Thyroid gland (tissue), 4 donors: ENCODE measurements at places on chromosomes 2 and 18.

GRCh38 chr2:170836027-170836426 lies 19.3 kb downstream of the GAD1 start:
- no peak for DNase-seq

GRCh38 chr2:30113617-30114293 lies 33.1 kb upstream of the YPEL5 start:
- no peak for DNase-seq

DNA sequence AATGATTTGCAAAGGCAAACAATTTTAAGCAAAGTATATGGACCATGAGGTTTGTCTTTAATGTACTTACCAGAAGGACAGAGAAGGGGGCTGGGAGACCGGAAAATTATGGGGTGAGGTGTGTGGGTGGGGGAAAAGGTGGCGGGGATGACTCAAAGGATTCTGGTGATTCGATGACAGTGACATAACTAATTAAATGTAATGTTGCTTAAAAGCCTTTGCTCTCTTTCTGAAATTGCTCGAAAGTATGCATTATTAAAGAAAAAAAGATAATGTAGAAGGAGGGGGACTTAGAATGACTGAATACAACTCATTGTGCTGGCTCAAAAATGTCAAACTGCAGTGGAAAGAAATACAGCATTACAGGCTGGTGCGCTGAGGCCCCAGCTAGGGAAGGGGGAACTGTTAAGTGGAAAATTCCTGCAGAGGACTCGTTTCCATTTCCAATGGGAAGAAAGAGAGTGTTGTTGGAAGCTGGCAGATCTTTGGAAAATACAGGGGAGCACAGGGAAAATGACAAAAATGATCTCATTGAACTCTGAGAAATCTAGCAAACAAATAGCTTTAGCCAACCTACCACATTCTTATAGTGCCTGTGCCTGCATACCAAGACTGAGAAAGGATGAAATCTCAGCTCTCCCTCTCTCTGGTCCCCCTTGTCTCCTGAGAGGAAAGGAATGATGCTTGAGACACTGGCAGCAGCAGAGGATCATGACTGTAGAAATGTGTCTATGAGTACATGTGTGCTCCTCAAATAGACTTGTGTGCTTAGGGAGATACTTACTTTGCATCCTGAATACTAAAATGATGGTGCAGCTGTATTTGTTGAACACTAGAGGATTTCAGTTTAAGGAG lies 632.4 kb downstream of the NYAP2 start:
- no peak for DNase-seq

GRCh38 chr2:71925268-71926088 lies 222.2 kb downstream of the CYP26B1 start:
- DNase-seq = no peak

DNA sequence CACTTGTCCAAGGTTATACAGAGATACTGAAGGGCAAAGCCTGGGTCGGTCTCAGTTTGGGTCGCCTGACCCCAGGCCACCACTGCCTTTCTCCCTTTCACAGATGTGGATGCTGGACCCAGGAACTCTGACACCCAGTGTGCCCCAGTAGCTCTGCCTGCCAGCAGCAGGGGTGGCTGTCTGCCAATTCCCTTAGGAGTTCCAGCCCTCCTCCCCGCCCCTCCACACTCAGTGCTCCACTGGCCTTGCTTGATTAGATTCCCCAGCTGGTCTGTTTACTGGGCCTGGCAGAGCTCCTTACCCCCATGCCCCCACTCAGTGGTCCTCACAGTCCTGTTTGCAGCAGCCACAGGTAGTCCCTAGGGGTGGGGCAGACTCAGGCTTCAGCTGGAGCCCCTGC lies 75.5 kb downstream of the NPAS2 start:
- peak; percentile 94 for DNase-seq

- DNase-seq = peak; percentile 86
Observed at GRCh38 chr2:30711646-30712085, 95.6 kb downstream of the CAPN13 start.

- DNase-seq = no peak
Observed at GRCh38 chr2:69945941-69946340, 15.5 kb downstream of the ASPRV1 start.

DNA sequence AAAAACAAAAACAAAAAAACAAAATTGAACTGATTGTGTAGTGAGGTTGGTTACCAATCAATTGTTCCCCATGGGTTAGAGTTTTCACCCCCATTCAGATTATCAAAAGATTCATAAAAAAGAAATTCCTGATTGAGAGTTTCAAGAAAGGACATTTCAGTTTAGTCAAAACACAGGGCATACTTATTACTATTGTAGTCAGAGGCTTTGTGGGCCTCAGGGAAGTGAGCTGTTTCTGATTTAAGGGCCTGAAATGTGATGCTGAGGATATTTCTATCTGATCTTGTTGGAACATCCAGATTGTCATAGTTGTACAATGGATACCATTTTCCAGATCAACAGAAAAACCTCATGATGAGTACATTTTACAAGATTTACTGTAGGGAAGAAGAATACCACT lies 368.1 kb upstream of the NETO1 start:
- DNase-seq = no peak

DNA sequence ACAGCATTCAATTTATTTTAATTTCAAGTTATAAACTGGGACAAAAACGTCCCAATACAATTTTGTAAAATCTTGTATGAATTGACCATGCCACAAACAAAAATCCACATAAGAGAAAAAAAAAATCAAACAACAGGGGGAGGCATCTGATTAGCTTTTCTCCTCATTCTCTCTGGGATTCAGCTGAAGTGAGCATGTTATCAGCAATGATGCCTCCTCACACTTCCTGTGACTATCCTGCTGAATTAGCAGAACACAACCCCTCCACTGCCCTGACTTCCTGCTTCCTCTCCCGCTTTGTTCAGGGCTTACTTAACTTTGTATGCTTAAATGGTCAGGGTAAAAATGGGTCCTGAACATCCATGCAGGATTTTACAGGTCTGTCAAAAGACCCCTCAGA lies 132.2 kb upstream of the ITGB6 start:
- DNase-seq = no peak

- DNase-seq = no peak
Observed at GRCh38 chr18:56109757-56110156, 521.8 kb upstream of the TCF4 start.

- no peak for DNase-seq
Observed at GRCh38 chr2:42386682-42387081, 25.7 kb upstream of the COX7A2L start.

DNA sequence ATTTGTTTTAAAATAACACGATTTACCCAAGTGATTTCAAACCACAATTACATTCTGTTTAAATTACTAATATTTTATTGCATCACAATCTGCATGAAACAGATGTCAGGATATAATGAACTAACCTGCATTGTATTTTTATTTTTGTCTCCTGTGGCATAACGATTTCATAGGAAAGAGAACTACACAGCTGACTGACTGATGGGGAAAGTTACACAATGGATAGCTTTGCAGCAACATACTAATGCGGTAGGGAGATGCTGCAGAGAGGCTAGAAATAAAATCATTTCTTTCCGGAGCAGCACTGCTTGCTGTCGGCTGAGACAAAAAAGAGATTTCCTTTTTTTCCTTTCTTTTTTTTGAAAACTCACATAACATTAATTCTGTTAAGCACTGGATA lies 36.9 kb downstream of the SCN1A start:
- DNase-seq = no peak

GRCh38 chr2:217979151-217979811 lies 23.5 kb downstream of the TNS1 start:
- no peak for DNase-seq

GRCh38 chr2:235365743-235366142 lies 128.1 kb upstream of the AGAP1 start:
- no peak for DNase-seq

- DNase-seq = no peak
Observed at GRCh38 chr2:119472749-119473148, 41.1 kb downstream of the TMEM37 start.

DNA sequence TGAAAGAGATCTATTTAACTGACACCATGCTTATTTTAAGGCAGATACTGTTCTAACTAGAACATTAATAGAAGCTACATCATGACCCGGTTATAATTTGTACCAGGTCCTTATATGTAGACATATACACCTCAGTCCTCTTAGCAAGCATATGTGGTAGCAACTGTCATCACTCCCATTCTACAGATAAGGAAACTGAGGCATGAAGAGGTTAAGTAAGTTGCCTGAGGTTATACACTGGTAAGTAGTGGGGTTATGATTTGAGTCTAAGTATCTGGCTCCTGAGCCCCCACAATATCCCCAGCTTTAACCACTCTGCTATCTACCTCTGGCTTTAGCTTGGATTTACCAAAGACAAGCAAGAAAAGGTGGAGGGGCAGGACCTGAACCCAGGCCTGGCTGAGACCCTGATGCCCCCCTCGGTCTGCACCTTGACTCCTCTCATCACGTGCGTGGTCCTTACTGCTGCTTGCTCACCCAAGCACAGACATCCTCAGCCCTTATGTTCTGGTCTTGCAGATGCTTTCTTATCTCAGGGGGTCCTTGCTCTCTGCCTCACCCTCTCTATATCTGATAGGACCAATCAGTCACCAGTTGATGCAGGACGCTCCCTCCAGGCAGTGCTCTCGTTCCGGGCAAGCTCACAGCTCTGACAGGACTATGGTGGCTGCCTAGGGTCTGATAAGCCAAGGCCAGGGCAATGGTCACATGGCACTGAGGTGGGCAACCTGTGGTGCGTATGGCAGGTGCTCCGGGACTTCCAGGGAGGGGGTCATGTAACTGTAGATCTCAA lies 4.0 kb downstream of the DYSF start:
- DNase-seq = no peak

- no peak for DNase-seq
Observed at GRCh38 chr2:224271617-224272236, 130.2 kb downstream of the FAM124B start.

- DNase-seq = no peak
Observed at GRCh38 chr18:10261344-10262276, 192.8 kb upstream of the APCDD1 start.

GRCh38 chr2:201520201-201520600 lies 68.7 kb downstream of the STRADB start:
- no peak for DNase-seq

DNA sequence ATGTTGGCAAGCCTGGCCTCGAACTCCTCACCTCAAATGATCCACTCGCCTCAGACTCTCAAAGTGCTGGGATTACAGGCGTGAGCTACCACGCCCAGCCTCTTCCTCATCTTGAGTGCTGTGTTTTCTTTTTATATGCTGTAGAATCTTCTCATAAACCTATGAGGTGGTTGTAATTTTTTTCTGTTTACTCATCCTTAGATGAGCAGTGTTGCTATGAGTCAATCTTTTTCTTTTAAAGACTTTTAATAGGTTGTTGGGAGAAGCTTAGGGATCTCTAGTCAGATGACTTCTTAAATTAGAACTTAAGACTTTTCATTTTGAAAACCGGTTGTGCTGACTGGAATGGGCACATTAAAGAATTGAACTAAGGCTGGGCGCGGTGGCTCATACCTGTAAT lies 8.7 kb upstream of the AAK1 start:
- DNase-seq = no peak

- DNase-seq = no peak
Observed at GRCh38 chr2:130393318-130393910, 37.6 kb downstream of the PTPN18 start.

DNA sequence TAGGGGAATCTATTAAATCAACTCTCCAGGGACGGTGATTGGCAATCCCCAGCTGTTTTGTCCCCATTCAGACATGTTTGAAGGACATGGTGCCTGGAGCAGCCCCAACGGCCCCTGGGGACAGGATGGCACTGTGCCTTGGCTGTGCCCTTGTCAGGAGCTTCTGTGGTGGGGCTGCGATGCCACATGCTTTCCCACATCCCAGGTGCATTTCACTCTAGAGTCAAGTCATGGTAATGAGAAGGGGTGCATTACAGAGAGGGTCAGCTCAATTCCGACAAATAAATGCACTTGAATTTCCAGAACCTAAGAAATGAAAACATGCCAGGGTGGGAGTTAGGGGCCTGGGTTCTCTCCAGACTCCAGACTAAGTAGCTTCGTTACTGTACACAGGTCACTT lies 289.4 kb upstream of the PXDN start:
- DNase-seq = no peak

GRCh38 chr2:170339750-170340692 lies 162.1 kb downstream of the MYO3B start:
- DNase-seq = no peak

DNA sequence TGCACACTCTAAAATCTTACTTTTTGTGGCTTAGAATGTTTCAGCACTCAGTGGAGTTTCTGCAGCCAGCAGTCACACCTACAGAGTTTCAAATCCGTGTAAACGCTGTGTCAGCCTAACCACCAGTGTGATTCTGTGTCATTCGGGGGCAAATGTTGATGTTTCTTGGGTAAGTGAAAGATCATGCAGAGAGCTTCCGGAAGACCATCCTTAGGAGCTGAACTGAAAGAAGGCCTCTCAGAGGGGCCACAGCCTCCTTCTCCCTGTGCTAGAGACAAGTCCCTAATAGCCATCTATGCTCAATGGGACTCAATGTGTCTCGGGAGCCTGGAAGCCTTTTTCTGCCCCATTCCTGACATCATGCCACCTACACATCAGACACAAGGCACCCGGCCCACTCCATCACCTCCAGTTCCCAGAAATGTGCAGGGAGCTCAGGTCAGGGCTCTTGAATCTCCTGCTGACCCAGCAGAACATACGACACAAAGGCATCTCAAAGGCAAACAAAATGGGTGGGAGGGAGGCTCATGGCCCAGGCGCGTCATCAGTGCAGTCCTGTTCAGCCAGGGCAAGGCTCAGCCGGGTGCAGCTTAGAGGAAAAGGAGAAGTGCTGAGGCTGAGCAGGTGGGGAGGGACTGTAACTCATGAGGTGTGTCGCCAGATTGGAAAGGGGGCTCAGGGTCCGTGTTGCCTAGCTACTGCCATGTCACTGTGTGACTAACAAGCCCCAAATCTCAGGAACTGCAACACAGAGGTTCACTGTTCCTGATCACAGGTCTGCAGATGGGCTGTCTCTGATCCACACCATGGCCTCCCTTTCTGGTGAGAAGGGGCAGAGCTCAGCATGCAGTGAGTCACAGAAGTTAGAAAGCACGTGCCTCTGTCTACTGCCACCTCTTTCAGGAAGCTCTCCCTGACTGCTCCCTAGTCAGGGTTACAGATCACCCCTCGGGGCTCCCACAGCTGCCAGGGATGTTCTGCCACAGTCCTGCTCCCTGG lies 82.0 kb downstream of the SMAD7 start:
- DNase-seq = no peak

GRCh38 chr2:176552501-176553135 lies 283.4 kb downstream of the MTX2 start:
- DNase-seq = no peak

- DNase-seq = no peak
Observed at GRCh38 chr2:33086400-33087015, 139.8 kb downstream of the LTBP1 start.

DNA sequence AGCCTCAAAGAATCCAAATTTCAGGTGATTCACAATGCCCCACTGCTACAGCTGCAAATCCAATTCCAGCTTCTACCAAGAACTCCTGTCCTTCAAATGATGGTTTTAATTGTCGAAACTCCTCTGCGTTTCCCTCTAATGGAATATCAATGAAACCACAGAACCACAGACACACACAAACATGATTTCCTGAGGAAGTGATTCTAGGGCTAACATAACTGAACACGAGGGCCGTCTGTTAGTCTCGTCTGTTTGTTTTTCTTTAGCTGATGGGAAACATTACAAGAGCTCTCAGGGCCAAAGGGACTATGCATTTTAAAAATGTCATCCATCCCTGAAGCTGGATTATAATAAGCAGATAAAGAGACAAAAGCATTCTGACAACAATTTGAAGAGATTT lies 59.4 kb downstream of the RNF152 start:
- DNase-seq = no peak
